ENCODE measurements at places on chromosomes 4 and X. TPM values are rescaled to one million over a fixed set of nuclear protein-coding genes. Genes with fewer than 3 reads are reported as not detected.

NMU gene
- total RNA-seq, result not detected

NDST4 gene
- total RNA-seq, result not detected

HS6ST2 gene
- total RNA-seq, result 0.98 TPM

HOPX gene
- total RNA-seq, result 14.0 TPM

CDKL2 gene
- total RNA-seq, result 0.79 TPM

TMEM154 gene
- 17.3 TPM for total RNA-seq

BRCC3 gene
- 15.4 TPM for total RNA-seq

MBNL3 gene
- 14.2 TPM for total RNA-seq

GRCh38 chr4:71189471-71189870 is 149.3 kb upstream of the SLC4A4 start:
- H3K36me3 ChIP-seq, result no peaks in the 10 kb centered on the region
- H3K27ac ChIP-seq, result no peak overlapping the region
- H3K4me1 ChIP-seq, result peaks cover 17% of the 10 kb centered on the region
- no peak overlapping the region for H3K4me3 ChIP-seq
- DNase-seq, result no peak

GRCh38 chr4:52037689-52038102 is 403 bp downstream of the SGCB start:
- peaks cover 11% of the 10 kb centered on the region for H3K27me3 ChIP-seq
- H3K4me3 ChIP-seq, result peak overlapping the region; percentile 79
- DNase-seq, result peak; percentile 48
- H3K4me1 ChIP-seq, result peaks cover 20% of the 10 kb centered on the region
- H3K36me3 ChIP-seq, result no peaks in the 10 kb centered on the region
- no peak overlapping the region for H3K27ac ChIP-seq

DNA sequence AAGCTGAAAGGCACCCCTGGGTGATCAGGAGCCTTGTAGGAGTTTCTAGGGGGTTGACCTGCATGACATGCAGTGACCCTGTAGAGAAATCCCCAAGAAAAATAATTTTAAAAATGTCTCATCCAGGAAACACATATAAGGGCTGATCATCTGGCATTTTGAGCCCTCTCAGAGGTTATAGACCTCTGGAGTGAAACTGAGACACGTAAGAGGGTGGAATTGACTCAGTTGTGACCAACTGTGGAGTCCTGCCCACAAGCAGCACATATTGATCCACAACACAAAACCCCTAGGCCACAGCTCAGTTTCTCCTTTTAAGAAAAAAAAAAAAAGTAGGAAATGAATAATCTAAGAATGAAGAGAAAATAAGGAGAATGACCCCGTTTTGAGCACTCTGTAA is 32.5 kb upstream of the MTMR8 start:
- H3K27ac ChIP-seq, result no peak overlapping the region
- no peaks in the 10 kb centered on the region for H3K4me1 ChIP-seq
- no peaks in the 10 kb centered on the region for H3K27me3 ChIP-seq
- no peaks in the 10 kb centered on the region for H3K36me3 ChIP-seq
- no peak for DNase-seq

DNA sequence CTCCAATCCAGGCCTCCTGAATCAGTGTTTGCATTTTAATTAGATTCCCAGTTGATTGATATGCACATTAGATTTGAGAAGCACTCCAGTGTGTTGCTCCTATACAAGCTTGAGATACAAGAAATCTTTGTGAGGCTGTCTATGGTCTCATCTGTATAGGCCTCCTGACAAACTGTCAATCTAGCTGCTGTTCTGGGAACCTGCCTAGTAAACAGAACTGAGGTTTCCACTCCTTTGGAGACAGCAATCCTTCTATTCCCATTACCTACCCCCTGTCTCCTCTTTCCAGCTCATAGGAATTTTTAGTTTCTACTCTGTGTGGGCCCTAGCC is 306.1 kb upstream of the EMCN start:
- H3K4me1 ChIP-seq, result peaks cover 9% of the 10 kb centered on the region
- H3K4me3 ChIP-seq, result no peak overlapping the region
- H3K27me3 ChIP-seq, result peaks cover 5% of the 10 kb centered on the region
- no peak for DNase-seq

- peaks cover 14% of the 10 kb centered on the region for H3K4me1 ChIP-seq
- H3K27me3 ChIP-seq, result no peaks in the 10 kb centered on the region
- DNase-seq, result no peak
- H3K4me3 ChIP-seq, result no peak overlapping the region
These were observed 27.6 kb downstream of the ANKRD17 start for GRCh38 chr4:73230865-73231517.

- H3K4me1 ChIP-seq, result no peaks in the 10 kb centered on the region
- H3K4me3 ChIP-seq, result no peak overlapping the region
- no peaks in the 10 kb centered on the region for H3K27me3 ChIP-seq
- no peak overlapping the region for H3K27ac ChIP-seq
- H3K36me3 ChIP-seq, result no peaks in the 10 kb centered on the region
- DNase-seq, result peak; percentile 42
These were observed 209.3 kb downstream of the UGT8 start for GRCh38 chr4:114807759-114808404.

DNA sequence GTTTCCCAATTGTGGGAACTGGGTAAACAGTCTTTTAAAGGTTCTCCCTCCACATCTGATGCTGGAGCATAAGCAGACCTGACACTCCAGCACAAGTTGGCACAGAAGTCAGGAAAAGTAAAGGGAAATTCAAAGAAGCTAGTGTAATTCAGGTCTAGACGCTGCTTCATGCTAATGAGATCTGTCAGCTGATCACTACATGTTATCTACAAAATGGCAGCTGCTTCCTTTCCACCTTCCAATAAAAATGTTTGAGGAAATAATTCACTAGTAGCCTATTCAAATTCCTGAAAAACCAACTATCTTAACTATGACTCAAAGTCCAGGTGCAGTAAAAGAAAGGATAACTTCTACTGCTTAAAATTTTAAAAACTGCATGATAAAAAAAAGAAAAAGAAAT is 29.3 kb downstream of the DCAF8L2 start:
- DNase-seq, result no peak
- H3K4me1 ChIP-seq, result no peaks in the 10 kb centered on the region
- no peaks in the 10 kb centered on the region for H3K27me3 ChIP-seq
- H3K4me3 ChIP-seq, result no peak overlapping the region
- H3K36me3 ChIP-seq, result no peaks in the 10 kb centered on the region

- H3K27ac ChIP-seq, result no peak overlapping the region
- peaks cover 6% of the 10 kb centered on the region for H3K27me3 ChIP-seq
- H3K4me1 ChIP-seq, result no peaks in the 10 kb centered on the region
- H3K36me3 ChIP-seq, result no peaks in the 10 kb centered on the region
- no peak for DNase-seq
These were observed 190.6 kb downstream of the CEP135 start for GRCh38 chr4:56139241-56139827.

- no peak overlapping the region for H3K4me3 ChIP-seq
- H3K36me3 ChIP-seq, result no peaks in the 10 kb centered on the region
- H3K27ac ChIP-seq, result no peak overlapping the region
- DNase-seq, result no peak
These were observed 557.6 kb downstream of the SPRY1 start for GRCh38 chr4:123954220-123954619.

DNA sequence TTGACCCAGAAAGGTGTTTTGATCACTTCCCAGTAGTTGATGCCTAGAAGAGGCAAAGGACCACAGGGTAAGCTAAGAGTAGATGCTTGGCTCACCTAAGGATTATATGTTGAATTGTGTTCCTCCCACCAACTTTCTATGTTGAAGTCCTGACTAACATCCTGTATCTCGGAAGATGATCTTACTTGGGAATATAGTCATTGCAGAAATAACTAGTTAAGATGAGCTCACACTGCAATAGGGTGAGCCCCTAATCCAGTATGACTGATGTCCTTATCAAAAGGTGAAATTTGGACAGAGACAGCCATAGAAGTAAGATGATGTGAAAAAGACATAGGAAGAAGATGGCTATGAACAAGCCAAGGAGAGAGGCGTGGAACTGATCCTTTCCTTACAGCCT is 3.3 kb upstream of the HMGB2 start:
- peaks cover 17% of the 10 kb centered on the region for H3K36me3 ChIP-seq
- H3K4me3 ChIP-seq, result no peak overlapping the region
- no peak for DNase-seq

GRCh38 chr4:174210952-174211490 is 72.4 kb downstream of the FBXO8 start:
- H3K4me1 ChIP-seq, result peaks cover 26% of the 10 kb centered on the region
- no peak overlapping the region for H3K27ac ChIP-seq
- H3K27me3 ChIP-seq, result peaks cover 69% of the 10 kb centered on the region
- no peak overlapping the region for H3K4me3 ChIP-seq
- no peak for DNase-seq

GRCh38 chr4:81314196-81314896 is 99.3 kb upstream of the PRKG2 start:
- no peak for DNase-seq
- H3K36me3 ChIP-seq, result no peaks in the 10 kb centered on the region
- no peaks in the 10 kb centered on the region for H3K4me1 ChIP-seq
- H3K4me3 ChIP-seq, result no peak overlapping the region
- no peak overlapping the region for H3K27ac ChIP-seq

DNA sequence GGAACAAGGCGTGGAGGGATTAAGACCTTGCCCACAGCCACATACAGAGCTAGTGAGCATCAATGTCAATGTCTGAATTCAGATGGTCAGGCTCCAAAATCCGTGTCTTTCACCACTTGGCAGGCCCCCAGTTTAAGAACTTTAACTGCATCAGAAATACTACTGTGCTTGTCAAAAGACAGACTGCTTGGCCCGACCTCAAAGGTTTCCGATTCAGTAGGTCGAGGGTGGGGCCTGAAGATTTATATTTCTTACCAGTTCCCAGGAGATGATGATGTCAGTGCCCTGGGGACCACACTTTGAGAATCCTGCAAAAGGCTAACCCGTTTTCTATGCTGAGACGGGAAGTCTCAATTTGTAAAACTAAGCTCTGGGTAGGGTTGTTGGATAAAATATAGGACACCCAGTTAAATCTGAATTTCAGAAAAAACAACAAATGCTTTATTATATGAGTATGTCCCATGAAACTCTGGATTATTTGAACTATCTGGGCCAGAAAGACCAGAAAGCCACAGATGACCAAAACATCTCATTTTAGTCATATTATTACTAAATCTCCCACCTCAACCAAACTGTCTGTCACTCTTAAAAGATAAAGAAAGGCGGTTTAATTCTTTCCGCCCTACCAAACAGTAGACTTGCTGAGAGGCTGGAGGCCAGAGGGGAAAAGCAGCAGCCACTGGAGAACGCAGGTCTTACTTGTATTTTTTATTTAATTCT is 42.7 kb downstream of the GATB start:
- H3K36me3 ChIP-seq, result peaks cover 10% of the 10 kb centered on the region
- no peaks in the 10 kb centered on the region for H3K4me1 ChIP-seq
- DNase-seq, result no peak
- no peaks in the 10 kb centered on the region for H3K27me3 ChIP-seq
- no peak overlapping the region for H3K4me3 ChIP-seq

DNA sequence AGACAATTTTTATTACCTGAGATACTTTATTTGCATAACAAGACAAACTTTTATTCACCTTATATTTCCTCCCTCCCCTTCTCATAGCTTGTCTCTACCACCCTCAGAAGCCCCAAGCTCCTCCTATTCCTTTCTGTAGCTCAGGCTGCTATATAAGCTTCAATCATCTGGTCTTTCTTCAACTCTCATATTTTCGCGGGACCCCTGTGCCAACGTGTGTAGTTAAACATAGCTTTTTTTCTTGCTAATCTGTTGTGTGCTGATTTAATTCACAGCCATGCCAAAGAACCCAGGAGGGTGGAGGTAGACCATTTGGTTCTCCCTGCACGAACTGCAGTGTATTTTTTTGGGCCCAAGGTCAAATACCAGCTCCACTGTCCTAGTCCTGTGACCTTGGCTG is 21.1 kb upstream of the CD38 start:
- H3K27me3 ChIP-seq, result no peaks in the 10 kb centered on the region
- H3K4me1 ChIP-seq, result peaks cover 44% of the 10 kb centered on the region
- H3K4me3 ChIP-seq, result peak overlapping the region; percentile 54
- peak overlapping the region; percentile 83 for H3K27ac ChIP-seq
- H3K36me3 ChIP-seq, result no peaks in the 10 kb centered on the region

DNA sequence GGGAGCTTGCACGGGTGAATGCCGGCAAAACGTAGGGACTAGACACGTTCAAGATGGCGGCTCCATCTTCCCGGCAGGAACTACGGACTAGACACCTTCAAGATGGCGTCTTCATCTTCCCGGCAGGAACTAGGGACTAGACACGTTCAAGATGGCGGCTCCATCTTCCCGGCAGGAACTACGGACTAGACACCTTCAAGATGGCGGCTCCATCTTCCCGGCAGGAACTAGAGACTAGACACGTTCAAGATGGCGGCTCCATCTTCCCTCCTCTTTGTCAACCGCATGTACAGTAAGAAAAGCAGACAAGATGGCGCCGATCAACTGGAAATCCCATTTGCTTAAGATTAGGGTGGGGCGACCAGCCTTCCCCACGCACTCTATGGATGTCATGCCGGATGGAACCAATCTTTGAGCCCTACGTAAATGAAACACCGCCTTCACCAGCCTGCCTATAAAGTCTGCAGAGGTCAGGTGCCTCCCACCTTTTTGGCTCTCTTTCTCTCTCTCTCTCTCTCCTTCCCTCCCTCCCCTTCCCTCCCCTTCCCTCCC is 222.4 kb downstream of the CRLF2 start:
- peak overlapping the region; percentile 36 for H3K4me3 ChIP-seq
- DNase-seq, result peak; percentile 69
- no peaks in the 10 kb centered on the region for H3K36me3 ChIP-seq
- no peaks in the 10 kb centered on the region for H3K27me3 ChIP-seq

GRCh38 chr4:101035487-101035886 is 311.8 kb downstream of the PPP3CA start:
- peaks cover 13% of the 10 kb centered on the region for H3K4me1 ChIP-seq
- H3K27ac ChIP-seq, result no peak overlapping the region
- H3K36me3 ChIP-seq, result peaks cover 2% of the 10 kb centered on the region
- no peaks in the 10 kb centered on the region for H3K27me3 ChIP-seq
- no peak for DNase-seq

DNA sequence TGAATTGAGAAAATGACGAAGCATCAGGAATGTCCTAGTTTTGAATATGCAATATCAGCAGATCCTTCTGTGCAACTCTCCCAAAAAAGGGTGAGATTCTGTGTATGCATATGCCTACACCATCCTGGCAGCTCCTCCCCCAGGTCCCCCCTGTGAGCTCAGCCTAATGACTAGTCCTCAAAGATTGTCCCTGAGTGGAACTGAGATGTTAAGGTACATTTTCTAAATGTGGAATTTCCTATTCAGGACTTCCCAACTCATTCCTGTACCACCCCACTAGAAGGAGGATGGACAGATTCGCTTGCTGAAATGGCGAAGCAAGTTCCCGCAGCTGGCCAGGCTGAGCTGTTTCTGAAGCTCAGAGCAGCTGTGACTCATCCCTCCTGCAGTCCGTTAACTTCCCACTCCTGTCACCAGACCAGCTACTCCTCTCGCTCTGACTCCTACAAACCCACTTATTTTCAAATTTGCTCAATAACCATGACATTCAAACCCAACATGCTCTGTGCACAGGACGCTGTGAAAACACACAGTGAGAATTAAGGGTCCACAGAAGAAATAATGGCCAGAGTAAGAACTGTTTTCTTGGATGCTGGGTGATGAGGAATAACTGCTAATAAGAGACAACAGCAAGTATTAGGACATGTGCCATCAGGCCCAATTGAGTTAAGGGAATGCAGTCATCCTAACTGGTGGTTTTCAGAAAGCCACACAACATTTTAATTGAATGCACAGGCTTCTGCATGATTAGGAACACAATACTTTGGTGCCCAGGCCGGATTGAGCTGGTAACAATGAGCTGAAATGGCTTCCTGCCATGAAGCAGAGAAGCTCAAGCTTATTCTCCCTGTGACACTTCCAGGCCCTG is 40.0 kb upstream of the IRF2 start:
- H3K27me3 ChIP-seq, result no peaks in the 10 kb centered on the region
- H3K4me1 ChIP-seq, result peaks cover 35% of the 10 kb centered on the region
- DNase-seq, result peak; percentile 86
- peak overlapping the region; percentile 66 for H3K27ac ChIP-seq
- peak overlapping the region; percentile 23 for H3K4me3 ChIP-seq

GRCh38 chr4:157999723-158000122 is 173.1 kb downstream of the GASK1B start:
- H3K27me3 ChIP-seq, result no peaks in the 10 kb centered on the region
- DNase-seq, result no peak
- H3K27ac ChIP-seq, result no peak overlapping the region
- no peaks in the 10 kb centered on the region for H3K36me3 ChIP-seq
